ENCODE measurements at places on chromosomes 6 and 20.

- DNase-seq = no peak
Measured at GRCh38 chr6:31572041-31572911, at the start of gene LTA. Gene LTA (plus strand): TSS chr6:31572289. CDS start chr6:31572743, 454 bp downstream.

- no peak for DNase-seq
Measured at GRCh38 chr6:97304701-97305100, 21.7 kb upstream of the MMS22L start.

- no peak for DNase-seq
Measured at GRCh38 chr6:138923561-138923960, 64.5 kb downstream of the REPS1 start.

- DNase-seq = no peak
Measured at GRCh38 chr20:4815628-4816027, 93.9 kb downstream of the PRND start.

DNA sequence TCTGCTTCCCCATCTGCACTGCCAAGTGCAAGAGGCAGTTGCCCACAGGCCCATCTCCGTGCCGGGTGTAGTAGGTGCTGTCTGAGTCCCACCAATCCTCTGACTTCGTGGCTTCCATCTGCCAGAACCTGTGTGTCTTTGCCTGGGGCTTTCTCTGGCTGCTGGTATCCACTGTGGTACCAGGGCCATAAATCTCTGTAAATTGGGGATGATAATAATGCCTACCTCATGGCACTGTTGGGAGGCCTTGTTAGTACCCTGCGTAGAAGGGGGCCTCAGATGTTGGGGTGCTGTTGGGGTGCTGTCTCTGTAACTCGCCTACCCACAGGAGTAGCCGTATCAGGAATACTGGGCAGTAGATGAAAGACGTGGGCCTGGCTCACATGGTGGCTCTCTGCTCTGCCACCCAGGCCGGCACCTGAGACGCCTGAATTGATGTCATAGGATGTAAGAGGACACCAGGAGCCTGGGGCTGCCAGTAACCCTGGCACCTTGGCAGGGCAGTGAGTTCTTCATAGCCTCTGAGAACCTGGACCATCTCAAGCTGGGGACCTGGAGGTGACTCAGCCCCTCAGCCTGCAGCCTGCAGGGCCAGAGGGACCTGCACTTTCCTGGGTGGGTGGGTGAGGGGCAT is 94.1 kb upstream of the RNF24 start:
- no peak for DNase-seq

DNA sequence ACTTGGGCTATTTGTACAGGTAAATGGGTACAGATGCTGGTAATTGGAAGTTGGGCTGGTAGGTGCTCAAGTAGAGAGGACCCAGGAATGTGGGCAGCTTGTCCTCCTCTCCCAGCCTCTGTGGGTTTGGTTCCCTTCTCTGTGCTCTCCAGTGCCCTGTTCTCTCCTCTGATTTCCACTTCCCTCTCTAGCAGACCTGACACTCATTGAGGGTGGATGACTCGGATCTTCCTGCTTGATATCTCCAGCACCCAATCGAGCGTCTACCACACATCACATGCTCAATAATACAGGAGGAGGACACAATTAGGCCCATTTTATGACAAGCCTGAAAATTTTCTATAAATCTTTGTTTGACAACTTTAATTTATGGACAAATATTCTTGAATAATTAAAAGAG is 23.7 kb downstream of the CST1 start:
- no peak for DNase-seq

DNA sequence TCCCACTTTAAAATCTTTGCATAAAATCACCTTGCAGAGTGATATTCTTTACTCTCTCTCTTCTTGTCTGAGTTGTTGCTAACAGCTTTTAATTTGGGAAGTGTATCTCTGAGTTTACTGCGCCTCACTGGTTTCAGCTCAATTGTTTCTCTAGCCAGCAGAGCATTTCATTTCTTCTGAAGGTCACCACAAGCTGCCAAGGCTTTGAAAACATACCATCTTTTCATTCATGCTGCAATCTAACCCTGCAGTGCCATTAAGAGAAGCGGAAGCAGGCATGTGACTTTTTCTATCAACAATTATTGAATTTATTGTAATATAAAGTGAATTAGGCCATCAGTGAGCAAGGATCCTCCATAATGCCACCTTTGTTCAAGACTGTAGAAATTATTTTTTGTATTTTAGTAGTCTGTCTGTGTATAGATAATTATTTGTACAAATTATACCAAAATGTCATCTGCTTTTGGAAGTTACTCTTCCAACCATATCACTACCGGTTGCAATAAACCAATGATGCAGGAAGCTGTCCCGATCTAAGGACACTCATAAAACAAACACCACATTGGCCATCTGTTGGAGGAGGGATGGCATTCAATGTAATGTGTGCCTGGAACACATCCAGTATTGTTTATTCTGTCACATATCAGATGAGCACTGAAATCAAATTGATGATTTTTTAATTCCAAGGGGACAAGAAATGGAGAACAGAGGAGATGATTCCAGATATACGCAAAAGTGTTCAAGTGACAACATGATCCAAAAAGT is 26.8 kb downstream of the HS3ST5 start:
- DNase-seq = no peak

DNA sequence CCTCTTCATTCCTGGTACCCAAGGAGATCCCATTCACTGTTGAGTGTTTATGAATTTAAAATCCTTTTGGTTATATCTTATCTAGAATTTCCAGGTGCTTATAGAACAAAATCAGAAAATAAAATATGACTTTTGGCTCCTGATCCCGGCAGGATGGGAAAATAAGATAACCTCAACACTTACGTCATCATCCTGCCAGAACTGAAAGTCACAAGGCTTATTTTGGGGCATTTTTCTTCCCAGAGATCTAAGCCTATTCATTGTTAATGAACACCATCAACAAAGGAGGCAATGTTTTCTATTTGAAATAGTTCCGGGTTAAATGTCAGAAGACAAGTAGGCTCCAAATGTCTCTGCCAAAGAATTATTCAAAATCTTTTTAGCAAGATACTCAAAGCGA is 580.6 kb downstream of the TFAP2A start:
- DNase-seq = no peak

GRCh38 chr6:44022296-44022661 is 105.0 kb downstream of the MRPL14 start:
- peak; percentile 43 for DNase-seq

DNA sequence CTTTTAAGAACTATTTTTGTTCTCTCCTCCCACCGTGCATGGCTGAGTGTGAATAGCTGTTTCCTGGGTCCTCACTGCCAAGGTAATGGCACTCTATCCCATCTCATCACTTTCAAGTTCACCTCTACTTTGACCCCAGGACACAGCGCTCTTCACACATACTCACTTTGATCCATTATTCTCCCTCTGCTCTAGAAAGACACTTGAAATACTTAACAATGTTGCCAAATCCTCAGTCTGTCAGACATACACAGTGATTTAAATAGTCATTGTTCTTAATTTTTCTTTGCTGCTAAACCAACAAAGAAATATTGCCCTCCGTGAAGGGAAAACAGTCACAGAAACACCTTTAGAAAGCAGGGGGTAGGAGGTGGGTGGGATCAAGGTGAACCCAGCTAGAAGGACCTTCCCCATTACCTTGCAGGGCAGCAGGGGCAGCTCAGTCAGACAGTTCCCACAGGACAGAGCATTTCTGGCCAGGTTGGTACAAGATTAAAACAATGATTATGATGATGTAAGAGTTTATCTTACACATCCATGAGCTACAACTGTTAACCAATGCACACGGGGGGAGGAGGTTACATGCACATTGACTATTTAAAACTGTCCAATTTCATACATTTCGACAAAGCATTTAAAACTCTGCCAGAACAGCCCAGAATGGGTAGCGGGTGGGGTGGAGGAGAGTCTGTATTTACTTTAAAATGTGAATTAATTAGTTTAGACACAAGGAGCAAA is 2.4 kb downstream of the SLC22A23 start:
- DNase-seq = no peak

GRCh38 chr6:84027340-84028181 is 6.0 kb upstream of the MRAP2 start:
- peak; percentile 91 for DNase-seq

GRCh38 chr20:48026981-48027592 is 241.8 kb upstream of the SULF2 start:
- DNase-seq = peak; percentile 21

DNA sequence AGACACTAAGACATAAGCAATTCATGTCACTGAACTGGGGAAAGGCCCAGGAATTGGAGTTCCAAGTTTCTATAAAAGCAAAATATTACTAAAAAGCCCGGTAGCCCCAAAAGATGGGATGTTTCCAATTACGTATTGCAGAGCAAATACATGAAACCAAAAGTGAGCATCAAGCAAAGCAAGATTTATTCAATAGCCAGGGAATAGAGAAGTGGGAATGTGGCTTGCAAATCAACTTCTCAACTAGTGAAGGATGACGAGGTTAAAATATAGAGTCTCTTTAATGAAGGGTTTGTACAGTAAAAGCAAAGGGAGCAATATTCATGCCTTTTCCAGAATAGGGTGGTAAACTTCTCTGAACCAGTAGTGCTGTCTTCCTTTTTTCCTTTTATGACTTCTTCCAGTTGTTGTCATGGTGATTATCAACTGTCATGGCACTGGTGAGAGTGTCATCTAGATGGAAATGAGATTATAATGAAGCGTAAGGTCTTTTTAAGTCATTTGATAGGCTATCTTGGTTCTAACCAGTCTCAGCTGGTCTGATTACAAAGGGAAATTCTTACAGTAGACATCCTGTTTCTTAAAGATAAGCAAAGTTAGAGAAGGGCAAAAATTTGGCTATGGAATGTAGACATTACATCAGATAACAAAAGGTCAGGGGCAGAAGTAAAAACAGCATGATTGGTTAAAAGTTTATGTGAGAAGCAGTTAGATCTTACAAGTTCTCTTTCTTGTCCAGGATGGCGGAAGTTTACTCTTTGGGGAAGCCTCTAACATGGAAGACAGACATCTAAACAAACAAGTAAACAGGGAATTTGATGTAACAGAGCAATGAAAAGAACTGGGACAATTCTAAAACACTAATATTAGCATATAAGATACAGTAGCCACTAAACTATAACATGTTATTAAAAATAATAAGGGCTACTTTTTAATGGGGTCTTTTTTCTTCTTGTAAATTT is 96.9 kb downstream of the TBX18 start:
- peak; percentile 36 for DNase-seq

- no peak for DNase-seq
Measured at GRCh38 chr6:7933794-7934193, 23.2 kb upstream of the TXNDC5 start.

DNA sequence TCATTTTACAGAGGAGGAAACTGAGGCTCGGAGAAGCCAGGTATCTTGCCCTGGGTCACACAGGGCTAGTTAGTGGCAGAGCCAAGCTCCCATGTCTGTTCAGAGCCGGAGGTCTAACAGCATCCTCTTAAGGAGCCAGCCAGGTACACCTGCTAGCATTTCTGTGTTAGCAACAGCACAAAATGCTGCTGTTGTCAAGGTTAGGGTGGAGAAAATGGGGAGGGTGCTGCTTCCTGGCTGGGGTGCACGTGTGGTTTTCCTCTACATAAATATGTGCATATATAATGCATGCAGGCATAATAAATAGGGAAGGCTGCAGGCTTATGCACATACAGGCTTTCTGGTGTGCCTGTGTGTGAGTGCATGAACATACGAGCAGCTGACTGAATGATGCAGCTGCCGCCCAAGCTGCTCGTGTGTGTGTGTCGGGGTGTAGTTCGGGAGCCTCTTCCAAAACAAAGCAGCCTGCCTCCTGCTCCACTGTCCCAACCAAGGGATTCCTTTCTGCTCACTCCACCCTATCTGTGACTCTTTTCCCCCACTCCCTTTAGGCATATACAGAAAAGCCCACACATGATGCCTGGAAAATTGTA is 86.6 kb downstream of the CD40 start:
- no peak for DNase-seq

DNA sequence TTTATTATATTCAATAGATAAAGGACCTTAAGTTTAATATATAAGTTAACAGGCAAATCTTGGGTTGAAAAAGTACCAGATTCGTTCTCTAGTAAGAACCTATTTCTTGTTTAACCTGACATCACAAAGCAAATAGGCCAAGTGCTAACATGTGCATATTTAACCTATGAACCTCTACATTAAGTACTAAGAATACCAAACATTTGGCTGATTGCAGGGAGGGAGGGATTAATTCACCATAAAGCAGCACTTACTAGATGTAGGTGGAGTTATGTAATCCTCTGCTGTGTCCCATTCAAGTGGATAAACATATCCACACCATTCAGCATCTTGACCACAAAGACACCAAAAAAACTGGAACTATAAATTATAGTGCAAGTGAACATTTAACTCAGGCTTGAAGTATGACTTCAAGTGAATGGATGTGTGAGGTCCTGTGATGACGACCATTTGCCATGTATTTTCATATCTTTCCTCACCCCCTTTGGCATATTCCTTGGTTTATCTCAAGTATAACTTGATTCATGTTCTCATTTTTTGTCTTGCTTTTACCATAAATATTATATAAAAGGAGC is 10.2 kb downstream of the STX11 start:
- no peak for DNase-seq

- no peak for DNase-seq
Measured at GRCh38 chr6:161446296-161446925, 172.6 kb upstream of the AGPAT4 start.

- peak; percentile 17 for DNase-seq
Measured at GRCh38 chr6:142374091-142374770, 72.4 kb downstream of the ADGRG6 start.

DNA sequence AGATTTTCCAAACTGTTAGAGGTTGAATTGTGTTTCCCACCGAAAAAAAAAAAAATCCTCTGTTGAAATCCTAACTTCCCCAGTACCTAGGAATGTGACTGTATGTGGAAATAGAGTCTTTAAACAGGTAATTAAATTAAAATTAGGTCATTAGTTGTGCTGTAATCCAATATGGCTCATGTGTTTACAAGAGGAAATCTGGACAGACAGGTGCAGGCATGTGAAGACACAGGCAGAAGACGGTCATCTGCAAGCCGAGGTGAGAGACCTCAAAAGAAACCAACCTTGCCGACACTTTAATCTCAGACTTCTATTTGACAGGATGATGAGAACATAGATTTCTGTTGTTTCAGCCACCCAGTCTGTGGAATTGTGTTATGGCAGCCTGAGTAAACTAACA is 28.6 kb upstream of the EZR start:
- DNase-seq = no peak

DNA sequence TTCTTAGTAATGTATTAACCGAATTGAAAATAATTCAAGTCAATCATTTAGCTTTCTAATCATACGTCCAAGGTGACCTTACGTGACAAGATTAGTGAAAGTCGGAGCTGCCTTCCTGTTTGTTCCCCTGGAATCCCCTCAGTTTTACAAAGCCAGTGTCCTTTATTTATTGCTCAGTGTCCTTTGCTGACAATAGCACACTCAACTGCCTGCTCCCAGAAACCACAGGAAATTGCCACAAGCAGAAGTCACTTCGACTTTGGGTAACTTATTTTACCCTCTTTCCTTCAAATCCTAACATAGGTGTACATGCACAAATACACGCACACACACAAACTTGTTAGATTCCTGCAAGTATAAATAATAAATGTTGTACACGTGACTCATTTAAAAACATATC is 1167.7 kb upstream of the ADGRB3 start:
- DNase-seq = no peak

DNA sequence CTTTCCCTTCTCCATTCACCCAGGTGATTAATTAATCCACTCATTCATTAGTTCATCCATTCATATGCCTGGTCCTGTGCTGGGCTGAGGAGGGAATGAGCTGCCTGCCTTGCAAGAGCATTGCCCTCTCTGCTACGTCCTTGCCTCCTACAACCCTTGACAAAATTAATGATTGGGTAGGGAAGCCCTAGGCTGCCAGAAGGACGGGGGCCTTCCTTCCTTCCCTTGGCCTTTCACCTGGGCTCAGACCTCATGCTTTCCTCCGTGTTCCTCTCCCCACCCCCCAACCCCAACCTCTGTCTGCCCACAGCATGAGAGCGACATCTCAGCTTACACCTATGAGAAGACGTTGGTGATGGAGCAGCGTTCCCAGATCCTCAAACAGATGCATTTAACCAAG is 25.6 kb downstream of the SLC12A5 start:
- no peak for DNase-seq

Data from EH (cell line).